Neural crest cell (in vitro differentiated cells): ENCODE measurements at places on chromosomes 2 and 18.

DNA sequence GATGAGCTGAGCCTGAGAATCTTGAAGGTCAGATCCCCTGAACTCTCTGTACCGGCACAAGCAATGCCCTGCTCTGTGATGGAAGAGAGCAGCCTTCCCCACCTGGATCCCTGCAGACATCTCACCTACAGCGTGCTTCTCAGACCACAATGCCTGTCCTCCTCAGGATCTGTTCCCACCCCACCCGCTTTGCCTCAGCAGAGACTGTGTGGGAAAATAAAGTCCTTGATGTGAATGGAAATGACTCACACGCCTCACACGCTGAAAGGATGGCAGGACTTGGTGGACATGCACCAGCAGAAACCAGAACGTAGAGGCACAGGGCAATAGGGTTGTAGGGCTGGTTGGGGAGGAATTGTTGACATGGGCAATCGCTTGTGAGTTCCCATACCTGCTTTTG lies 117.9 kb upstream of the POU3F3 start:
- DNase-seq = no peak

DNA sequence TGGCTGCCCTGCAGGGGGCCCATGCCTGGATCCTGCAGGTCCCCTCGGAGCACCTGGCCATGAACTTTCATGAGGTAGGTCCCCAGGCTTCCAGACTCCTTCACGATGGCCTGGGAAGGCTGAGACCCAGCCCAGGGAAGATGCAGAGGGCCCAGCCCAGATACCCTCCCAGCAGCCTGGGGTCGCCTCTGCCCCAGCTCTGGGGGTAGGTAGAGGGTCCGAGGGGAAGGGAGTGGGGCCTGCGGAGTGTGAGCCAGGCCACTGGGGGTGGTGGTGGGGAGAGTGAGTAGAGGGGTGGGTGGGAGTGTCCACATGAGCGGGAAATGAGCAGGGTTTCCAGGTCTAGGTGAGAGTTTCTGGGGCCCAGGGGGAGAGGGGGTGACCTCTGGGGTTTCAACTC lies 1.2 kb upstream of the CHRND start:
- DNase-seq = no peak

- no peak for DNase-seq
These were observed 13.2 kb downstream of the TSHZ1 start for GRCh38 chr18:75223687-75224347.

DNA sequence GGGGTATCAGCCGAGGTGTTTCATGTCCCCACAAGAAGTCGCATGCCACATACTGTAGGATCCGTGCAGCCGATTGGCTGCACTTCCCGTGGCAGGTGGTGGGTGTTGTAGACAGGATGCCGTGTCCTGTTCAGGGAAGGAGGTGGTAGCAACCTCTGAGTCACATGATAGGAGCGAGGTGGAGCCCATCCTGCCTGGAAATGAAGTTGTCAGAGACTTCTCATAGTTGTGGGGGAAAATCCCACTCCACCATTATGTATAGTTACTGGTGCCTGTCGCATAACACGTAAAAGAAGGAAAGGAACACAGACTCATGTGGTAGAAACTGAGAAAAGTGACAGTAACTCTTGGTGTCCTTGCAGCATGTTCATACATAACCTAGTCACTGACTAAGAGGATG lies 91.4 kb upstream of the IL1R2 start:
- no peak for DNase-seq

GRCh38 chr18:44793194-44793593 lies 112.5 kb downstream of the SETBP1 start:
- DNase-seq = no peak

DNA sequence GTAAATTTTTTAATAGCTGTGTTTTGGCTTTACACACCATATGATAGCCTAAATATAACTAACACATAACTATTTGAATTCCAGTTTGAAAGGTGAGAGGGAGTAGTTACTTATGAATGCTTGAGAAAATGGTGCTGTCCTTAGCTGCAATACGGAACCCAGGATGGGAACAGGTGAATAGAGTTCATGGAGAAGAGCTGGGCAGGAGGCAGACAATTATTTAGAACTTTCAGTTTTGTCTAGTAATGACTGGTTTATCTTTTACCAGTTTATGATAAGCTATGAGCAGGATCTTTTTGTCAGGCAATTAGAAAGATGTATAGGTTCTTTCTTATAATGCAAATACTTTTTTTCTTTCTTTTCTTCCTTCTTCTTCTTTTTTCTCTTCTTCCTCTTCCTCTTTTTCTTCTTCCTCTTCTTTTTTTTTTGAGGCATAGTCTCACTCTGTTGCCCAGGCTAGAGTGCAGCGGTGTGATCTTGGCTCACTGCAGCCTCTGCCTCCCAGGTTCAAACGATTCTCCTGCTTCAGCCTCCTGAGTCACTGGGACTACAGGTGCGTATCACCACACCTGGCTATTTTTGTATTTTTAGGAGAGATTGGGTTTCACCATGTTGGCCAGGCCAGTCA lies 25.9 kb downstream of the UBR3 start:
- no peak for DNase-seq

GRCh38 chr18:48868468-48869466 lies 82.0 kb downstream of the SMAD7 start:
- no peak for DNase-seq

DNA sequence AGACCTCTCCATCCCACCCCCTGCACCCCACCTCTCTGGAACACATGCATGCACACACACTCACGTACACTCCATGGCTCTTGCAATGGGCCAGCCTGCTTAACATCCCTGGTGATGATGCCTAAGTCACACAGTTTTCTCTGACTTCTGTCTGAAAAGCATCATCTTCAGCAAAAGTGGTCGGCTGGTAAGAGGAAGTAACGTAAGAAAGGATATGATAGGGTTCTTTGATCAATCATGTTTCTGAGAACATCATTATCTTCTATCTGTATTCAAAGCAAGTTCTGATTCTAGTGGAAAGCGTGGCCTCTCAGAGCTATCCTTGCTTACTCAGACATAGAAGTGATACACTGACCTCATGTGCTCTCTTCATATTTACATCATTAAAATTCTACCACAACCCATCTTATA lies 11.4 kb upstream of the NDUFV2 start:
- DNase-seq = no peak
